ENCODE measurements at places on chromosomes 5 and 9.

GRCh38 chr5:140312067-140312790 is 9.3 kb upstream of the PFDN1 start:
- no peak for DNase-seq

- no peak for DNase-seq
Observed at GRCh38 chr5:147949711-147950573, 43.6 kb upstream of the C5orf46 start.

GRCh38 chr5:170722316-170722715 is 61.2 kb upstream of the GABRP start:
- no peak for DNase-seq

- no peak for DNase-seq
Observed at GRCh38 chr5:77006124-77006523, 24.1 kb upstream of the AGGF1 start.

DNA sequence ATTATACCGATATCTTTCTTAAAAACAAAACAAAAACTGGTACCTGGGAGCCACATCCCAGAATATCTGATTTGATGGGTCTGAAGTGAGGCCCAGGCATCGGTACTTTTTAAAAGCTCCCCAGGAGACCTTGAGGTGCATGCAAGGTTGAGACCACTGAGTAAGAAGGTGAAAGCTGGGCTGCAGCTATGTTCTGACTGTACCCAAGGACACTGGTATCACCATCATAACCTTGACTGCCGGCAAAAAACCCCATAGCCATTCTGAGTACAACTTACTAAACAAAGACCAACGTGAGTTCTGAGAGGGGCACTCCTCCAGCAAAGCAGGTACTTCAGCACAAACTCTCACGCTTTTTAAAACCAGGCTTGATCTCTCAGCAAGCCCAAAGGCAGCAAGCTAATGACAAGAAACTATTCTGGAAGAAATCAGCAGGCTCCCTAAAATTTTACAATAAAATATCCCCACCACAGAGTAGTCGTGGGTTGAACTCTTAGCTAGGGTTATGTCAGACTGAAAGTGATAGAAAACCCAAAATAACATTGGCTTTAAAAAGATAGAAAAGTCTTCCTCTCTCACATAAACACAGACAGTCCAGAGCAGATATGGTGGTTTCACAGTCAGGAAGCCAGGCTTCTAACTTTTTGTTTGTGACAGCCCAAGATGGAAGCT is 263.9 kb downstream of the SAXO1 start:
- DNase-seq, result no peak

DNA sequence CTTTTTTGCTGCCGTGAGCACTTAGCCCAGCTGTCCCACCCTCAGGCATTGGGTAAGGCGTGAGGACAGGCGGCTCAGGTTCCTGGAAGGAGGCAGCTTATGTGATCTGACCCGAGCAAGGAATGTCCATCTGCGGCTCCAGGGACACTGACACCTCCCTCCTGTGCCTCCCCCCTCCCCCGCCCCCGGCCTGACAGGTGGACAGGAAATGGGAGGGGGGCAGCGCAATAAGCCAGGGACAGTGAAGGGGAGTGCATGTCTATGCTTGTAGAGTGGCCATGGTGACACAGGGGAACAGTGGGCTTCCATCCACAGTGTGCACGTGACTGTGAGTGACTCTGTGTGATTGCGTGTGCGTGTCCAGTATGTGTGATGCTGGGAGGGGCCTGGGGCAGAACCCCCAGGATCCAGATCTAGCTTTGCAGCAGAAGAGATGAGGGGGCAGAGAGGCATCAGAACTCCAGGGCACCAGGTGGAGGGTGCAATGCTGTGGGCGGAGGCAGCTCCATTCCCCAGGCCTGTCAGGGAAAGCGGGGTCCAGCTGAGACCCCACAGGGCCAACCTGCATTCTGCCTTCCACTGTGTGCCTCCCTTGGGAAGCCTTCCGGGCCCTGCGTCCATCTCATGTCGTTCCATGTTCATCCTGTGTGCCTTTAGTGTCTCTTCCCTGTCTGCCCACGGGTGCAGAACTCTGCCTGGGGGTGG is 30.5 kb downstream of the CNTFR start:
- DNase-seq, result no peak

- DNase-seq, result no peak
Observed at GRCh38 chr9:18361646-18362045, 112.3 kb upstream of the ADAMTSL1 start.

DNA sequence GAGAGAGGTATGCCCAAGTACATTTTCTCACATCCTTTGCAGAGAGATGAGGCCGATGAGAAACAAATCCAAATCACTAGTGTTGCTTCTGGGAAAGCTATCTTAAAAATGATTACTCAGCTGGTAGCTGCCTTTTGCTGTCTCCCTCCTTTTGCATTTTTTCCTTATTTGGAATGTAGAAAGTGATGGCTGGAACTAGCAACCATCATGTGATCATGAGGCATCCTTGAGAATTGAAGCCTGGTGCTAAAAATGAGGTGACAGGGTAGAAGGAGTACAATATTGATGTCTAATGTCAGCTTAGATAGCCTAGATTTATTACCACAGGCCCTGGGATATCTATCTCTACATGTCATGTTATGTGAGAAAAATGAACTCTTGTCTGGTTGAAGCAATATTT is 109.3 kb upstream of the TAF11L2 start:
- DNase-seq, result no peak

DNA sequence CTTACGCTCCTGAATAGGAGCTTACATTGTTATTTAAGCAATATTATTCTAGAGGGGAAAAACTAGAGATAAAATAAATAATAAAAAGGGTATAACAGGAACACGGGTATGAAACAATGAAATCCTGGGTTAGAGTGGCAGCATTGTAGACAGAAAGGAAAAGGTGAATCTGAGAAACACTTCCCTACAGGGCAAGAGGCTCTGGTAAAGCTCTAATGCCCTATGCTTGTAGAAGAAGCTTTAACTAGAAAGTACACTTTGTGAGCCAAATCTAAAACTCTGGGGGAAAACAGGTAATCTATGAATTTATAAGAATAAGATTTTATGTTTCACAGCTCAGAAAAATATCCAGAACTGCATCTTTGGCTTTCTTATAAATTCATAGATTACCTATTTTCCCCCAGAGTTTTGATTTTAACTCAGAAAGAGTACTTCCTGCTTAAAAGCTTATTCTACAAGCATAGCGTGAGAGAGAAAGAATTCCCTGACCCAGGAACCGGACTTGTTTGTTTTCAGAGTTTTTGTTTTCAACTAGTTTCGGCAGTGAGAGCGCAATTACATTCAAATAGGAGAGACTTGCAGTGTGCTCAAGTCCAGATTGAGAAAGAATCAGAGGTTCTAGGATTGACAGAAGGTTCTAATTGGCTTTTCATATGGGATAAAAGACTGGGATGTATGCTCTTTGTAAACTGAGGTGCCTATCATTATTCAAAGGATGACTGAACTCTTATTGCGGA is 651.0 kb upstream of the RORB start:
- DNase-seq, result no peak

GRCh38 chr5:113804264-113804663 is 290.8 kb downstream of the YTHDC2 start:
- DNase-seq, result no peak

DNA sequence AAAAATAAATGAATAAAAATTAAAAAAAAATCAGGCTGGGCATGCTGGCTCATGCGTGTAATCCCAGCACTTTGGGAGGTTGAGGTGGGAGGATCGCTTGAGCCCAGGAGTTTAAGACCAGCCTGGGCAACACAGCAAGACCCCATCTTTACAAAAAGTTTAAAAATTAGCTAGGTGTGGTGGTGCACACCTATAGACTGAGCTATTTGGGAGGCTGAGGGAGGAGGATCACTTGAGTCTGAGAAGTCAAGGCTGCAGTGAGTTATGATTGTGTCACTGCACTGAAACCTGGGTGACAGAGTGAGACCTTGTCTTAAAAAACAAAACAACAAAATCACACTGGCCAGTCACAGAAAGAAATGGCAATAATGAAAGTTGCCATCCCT is 3.4 kb upstream of the CNTRL start:
- no peak for DNase-seq

GRCh38 chr5:81786496-81786895 is 35.6 kb upstream of the SSBP2 start:
- DNase-seq, result no peak

- DNase-seq, result no peak
Observed at GRCh38 chr9:84075004-84075403, 94.4 kb downstream of the RMI1 start.

DNA sequence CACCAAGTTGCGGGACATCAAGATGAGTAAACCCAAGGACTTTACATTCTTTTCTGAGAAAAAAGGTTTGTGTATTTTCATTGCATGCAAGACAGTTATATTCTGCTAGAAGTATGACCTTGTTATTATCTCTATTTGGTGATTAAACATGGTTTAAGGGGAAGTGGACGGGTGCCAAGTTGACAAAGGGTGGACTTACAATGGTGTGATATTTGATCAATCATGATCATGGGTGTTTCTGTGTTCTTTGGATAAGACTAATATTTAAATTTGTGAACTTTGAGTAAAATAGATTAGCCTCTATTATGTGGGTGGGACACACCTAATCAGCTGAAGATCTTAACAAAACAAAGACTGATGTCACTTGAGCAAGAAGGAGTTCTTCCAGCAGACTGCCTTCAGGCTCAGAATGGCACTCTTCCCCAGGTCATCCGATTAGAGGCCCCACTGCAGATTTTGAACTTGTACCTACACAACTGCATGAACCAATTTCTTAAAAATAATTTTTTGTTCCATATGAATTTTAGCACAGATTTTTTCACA is 782.9 kb downstream of the CDH12 start:
- peak; percentile 52 for DNase-seq

DNA sequence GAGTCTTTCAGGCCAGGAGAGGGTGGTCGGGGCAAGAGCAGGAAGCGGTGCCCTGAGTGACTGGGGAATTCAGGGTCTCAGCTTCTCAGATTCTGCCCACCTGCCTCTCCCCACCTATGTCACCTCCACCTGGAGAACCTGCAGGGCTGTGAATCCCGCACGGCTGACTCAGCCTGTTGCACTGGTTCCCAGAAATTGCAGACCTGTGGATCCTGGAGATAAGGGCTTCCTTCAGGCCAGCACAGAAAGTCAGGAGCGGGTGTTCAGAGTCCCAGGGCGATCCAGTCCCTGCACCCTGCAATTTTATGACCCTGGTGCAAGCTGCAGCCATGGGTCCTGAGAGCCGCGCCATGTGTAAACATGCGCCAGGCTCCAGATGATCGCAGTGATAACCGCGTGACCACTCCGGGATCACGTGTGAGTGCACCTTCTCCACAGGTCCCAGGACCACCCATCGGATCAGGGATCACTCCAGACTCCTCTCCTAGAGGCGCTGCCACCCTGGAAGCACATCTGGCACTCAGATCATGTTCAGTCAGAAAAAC is 17.8 kb downstream of the IRX4 start:
- DNase-seq, result no peak

- DNase-seq, result no peak
Observed at GRCh38 chr9:89655056-89655989, 50.5 kb downstream of the GADD45G start.

GRCh38 chr9:87263291-87263690 is 234.4 kb upstream of the DAPK1 start:
- no peak for DNase-seq

GRCh38 chr9:80158554-80159170 is 586.9 kb downstream of the TLE4 start:
- DNase-seq, result no peak

- DNase-seq, result peak; percentile 37
Observed at GRCh38 chr9:126151686-126152134, 174.9 kb upstream of the MVB12B start.

GRCh38 chr9:132141344-132141947 is 20.4 kb upstream of the NTNG2 start:
- peak; percentile 41 for DNase-seq

DNA sequence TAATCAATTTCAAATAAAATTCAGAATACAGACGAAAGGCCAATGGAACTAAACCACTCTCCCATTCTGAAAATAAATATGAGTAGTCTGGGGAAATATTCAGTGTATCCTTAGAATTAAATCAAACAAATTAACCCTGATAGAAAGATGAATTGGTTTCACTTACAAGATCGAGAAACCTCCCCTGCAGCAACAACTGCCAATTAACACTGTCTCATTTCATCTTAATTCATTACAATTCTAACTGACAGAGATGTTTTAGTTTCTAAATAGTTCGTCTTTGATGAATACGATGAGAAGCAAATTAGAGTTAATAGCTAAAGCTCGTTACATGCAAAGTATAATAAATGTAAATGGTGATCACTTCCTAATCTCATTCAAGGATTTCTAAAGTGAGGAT is 247.1 kb downstream of the EDIL3 start:
- DNase-seq, result no peak

- no peak for DNase-seq
Observed at GRCh38 chr5:77640589-77641396, 2.3 kb upstream of the OTP start.

- no peak for DNase-seq
Observed at GRCh38 chr5:173613433-173614159, 2.9 kb downstream of the BOD1 start.

DNA sequence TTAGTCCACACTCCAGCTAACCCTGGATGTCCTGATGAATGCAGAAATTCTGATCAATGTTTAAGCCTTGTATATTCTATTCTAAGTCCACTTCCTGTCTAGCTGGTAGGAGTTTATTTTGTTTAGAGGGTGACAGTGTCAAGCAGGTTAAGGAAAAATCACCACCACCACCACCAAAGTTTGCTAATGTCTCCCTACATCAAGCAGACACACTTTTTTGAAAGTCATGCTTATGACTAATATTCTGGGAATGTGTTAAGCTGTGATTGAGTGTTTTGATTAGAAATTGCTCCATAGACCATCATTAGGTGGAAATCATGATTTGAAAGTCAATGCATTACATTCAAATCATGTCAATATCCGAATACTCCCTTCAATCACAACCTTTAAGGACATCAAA is 1530.1 kb downstream of the MAT2B start:
- DNase-seq, result no peak

All from DMS153 (cell line).